ENCODE measurements at places on chromosomes 6 and 20.
A peak's percentile ranks its signal among the peaks of the same experiment; 100 is the strongest.

GRCh38 chr6:167660424-167660823 is 166.3 kb upstream of the AFDN start:
- DNase-seq = no peak

DNA sequence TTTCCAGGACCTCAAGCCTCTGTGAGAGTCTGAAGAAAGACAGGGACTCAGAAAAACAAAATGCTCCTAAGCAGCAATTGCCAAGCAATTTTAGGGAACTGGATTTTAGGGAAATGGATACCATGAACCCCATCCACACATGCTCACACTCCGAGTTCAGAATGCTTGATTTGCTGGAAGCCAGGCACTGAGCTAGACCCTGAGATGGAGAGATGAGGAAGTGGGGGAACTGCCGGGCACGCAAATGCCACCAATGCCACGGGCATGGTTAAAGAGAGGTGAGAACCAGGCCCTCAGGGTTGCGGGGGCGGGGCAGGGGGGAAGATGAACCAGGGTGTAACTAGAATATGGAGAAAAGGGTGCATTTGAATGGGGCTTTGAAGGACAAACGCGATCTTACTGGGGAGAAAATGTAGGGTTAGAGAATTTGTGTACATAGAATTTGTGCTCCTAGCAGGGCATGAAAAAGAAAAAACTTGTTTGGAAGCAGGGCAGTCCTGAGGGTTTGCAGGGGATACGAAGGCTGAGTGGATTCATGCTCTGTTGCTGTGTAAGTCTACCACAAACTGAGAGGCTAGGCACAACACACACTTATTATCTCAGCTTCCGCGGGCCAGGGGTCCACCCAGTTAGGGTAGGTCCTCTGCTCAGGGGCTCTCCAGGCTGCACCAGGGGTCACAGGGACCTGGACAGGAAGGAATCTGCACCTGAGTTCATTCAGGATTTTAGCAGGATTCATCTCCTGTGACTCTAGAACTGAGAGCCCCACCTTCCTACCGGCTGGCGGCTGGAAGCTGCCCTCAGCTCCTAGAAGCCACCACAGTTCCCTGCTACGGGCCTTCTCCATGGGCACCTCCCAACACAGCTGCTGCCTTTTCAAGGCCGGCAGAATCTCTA is 108.0 kb downstream of the SNX5 start:
- no peak for DNase-seq

GRCh38 chr6:138957484-138957883 is 30.6 kb downstream of the REPS1 start:
- no peak for DNase-seq

GRCh38 chr6:25156123-25156522 is 123.1 kb upstream of the CARMIL1 start:
- no peak for DNase-seq

- DNase-seq = no peak
Observed at GRCh38 chr6:163712981-163713380, 298.5 kb downstream of the QKI start.

- DNase-seq = no peak
Observed at GRCh38 chr20:16675001-16675564, 54.7 kb upstream of the SNRPB2 start.

GRCh38 chr20:13670160-13670559 is 31.4 kb upstream of the TASP1 start:
- DNase-seq = no peak

DNA sequence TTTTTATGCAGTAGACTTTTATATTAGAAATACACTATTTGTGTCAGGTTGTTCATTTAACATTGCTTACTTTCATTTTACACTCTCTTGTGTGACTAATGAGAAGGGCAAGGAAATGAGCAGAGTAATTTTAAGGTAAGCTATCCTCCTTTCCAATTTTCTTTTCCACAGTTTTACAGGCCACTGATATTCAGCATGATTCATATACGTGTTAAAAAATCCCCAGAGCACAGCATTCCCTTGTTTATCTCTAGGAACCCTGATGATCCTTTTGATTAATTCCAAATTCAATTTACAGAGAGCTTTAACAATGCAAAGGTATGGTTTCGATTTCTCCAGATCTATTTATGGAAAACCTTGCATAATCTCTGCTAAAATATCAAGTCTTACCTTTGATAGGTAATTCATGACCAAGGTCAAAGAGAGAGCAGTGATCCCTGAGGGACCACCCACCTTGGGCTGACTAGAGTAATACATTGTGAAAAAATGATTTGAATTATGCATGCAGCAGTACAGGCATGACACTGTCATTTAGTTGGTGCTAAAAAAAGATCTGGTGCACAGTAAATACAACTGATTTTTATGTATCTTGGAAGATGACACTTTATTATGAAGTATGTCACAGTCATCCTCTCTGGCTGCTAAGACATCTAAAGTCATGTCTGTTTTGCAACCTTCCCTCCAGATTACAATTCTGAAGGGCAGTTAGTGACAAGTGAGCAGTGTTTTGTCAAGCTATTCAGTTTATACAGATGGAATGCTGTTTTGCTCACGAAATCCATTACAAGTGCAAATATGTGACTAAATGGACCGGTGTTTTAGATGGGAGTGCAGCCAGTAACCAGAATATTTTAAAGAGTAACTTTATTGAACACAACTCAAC is 736.6 kb downstream of the EPHA7 start:
- DNase-seq = no peak

DNA sequence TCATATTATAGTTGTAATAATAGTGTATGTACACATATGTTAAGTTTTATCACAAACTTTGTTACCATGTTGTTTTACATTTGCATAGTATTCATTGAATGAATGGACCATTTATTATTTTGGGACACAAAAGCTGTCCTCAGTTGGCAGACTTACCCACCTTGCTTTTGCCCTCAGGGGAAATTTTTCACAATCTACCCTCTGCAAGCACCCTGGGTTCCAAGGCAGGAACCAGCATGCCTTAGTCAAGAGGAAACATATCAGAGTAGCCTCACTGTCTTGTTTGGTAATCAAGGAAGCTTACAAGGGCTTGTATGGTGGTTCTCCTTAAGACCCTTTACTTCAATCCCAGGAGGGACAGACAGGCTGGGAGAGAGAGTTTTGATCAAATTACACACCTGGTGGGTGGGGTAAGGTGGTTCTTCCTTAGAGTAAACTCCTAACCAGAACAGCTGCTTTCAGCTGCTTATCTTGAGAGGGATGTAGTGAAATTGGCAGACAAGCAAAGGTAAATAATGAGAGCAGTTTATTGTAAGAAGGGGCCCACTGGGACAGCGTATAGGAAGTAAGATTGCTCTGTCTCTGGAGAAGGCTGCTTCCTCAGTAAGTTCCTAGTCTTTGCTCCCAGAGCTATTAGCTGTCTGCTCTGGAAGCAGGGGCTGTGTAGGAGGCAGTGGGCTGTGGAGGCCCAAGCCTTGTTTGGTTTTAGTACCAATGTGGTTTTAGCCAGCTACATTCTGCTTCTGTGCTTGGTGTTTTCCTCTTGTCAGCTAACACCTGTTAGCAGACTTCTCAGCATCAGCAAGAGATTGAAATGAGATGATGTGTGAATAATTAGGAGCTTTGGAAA is 31.1 kb downstream of the BRPF3 start:
- DNase-seq = no peak

DNA sequence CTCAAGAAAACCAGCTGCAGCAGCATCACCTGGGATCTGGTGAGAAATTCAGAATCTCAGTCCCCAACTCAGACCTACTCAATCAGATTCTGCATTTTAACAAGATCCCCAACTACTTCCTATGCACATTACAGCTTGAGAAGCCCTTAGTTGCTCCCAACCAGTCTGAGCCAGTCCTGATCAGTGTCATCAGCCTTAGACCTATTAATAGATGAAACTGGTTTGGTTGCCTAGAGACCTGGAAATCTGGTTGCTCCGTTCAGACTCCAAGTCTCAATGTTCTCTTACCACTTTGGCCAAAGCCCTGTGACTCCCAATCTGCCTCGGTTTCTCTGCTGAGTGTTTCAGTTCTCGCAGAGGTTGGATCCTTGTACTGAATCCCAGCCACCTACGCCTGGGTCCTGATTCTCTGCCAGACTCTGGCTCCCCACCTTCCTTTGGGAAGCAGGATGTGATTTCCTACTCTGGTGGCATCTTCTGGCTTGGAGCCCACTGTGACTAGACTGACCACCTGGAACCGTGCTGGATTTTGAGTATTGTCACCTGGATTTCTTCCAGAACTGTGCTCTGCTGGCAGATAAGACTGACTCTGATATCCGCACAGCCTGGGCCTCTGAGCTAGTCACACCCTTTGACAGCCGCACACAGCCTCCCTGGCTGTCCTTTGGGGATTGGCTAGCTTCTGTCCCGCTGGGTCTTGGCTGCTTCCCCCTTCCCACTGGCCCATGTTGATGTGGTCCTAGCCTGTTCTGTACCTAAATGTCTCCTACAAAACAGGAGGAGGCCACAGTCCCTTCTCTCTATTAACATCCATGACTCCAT is 20.3 kb upstream of the ATXN1 start:
- DNase-seq = no peak

GRCh38 chr6:127900935-127901334 is at the start of gene THEMIS:
THEMIS (minus strand) TSS chr6:127901058; CDS start chr6:127900932, 126 bp downstream.
- no peak for DNase-seq

GRCh38 chr6:127794405-127794804 is 106.5 kb downstream of the THEMIS start:
- DNase-seq = no peak

GRCh38 chr6:88111991-88112390 is 54.2 kb downstream of the CNR1 start:
- DNase-seq = no peak

GRCh38 chr20:38931984-38932383 is 5.8 kb downstream of the FAM83D start:
- DNase-seq = no peak

- no peak for DNase-seq
Observed at GRCh38 chr6:137846274-137846673, 20.8 kb upstream of the TNFAIP3 start.

DNA sequence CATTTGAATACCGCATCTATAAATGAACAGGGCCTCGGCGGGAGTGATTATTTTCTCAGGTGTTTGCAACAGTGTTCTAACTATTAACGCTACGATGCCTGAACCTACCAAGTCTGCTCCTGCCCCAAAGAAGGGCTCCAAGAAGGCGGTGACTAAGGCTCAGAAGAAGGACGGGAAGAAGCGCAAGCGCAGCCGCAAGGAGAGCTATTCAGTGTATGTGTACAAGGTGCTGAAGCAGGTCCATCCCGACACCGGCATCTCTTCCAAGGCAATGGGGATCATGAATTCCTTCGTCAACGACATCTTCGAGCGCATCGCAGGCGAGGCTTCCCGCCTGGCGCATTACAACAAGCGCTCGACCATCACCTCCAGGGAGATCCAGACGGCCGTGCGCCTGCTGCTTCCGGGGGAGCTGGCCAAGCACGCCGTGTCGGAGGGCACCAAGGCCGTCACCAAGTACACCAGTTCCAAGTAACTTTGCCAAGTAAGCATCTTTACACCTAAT is 70.9 kb downstream of the HFE start:
- DNase-seq = peak; percentile 74

DNA sequence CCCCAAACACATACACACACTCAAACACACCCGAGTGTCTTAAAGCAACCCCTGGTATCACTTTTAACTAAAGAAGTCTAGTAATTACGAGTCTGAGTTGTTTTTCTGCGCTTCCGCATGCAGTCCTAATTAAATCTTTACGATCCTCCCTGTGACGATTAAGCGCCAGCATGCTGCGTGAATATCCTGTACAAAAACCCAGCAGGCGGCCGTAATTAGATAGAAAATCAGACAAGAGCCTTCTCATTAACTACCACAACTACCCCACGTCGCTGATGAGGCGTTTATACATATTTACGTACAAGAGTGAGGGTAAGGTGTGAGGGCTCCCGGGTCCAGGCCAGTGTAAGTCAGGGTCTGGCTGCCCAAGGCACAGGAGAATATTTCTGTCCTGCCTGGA is 8.1 kb downstream of the TFAP2B start:
- no peak for DNase-seq

DNA sequence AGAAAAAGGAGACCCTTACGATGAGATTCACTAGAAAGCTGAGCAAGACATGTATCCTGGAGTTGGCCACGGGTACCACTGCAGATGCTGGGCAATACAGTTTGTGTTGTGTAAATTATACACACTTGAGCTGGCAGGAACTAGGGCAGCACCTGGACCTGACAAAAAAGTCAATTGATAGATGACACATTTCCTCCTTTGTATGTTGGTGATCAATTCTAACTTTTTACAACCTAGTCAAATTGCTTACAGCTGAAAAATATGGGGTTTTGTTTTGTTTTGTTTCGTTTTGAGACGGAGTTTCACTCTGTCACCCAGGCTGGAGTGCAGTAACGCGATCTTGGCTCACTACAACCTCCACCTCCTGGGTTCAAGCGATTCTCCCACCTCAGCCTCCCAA is 108.9 kb downstream of the UST start:
- DNase-seq = no peak

DNA sequence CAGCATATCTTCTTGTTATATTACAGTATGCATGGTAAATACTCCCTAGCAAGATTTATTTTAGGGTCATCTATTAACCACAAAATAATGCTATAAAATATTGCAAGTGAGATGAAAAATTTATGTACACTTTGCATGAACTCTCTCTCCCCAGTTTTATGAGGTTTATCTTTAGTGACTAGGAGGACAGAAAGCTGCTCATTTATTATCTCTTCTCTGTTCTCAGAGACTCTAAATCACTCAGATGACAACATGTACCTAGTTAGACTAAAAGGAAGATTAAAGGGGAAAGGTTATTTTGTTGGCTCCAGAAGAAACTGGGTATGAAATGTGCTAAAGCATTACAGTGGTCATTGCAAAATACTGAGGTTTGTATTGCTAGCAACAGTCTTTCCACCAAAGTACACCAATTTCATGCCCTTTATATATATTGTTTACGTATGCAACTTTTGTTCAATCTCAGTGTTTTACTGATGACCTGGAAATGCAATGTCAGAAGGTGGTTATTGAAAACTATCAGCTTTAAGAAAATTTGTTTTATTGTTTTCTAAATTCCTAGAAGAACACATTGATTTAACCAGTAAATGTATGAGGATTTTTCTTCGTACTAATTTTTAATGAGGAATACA is 11.8 kb downstream of the RFX6 start:
- no peak for DNase-seq

- DNase-seq = no peak
Observed at GRCh38 chr6:122276637-122277036, 122.8 kb upstream of the HSF2 start.

GRCh38 chr6:138571585-138572166 is 72.4 kb upstream of the NHSL1 start:
- no peak for DNase-seq

DNA sequence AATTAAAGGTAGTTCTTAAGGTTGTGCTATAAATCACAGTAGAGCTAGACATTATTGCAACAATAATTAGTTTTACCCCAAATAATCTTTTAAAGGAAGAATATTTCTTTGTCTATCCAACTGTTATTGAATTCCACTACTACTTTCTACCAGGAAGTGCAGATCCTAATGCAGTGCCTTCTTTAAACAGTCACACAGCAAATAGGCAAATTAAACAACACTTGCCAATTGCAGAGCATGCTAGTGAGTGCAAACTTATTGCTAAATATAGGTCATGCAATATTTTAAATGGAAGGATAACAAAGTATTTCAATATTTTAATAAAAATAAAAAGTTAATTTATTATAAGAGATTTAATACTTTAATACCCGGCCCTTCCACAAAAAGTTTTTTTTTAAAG is 107.3 kb upstream of the BCLAF1 start:
- no peak for DNase-seq
